Stimulated activated CD4-positive, alpha-beta T cell treated with anti-CD3 and anti-CD28 coated beads, Interleukin-4, amount 100 ng/mL, for 4 hours (primary cell): ENCODE measurements at places on chromosomes 6 and 20.

- peak; percentile 66 for DNase-seq
Measured at GRCh38 chr6:28657769-28658465, 132.2 kb downstream of the GPX5 start.

GRCh38 chr6:22892452-22892851 is 323.1 kb downstream of the HDGFL1 start:
- DNase-seq, result no peak

GRCh38 chr6:163319609-163320366 is 94.7 kb upstream of the QKI start:
- DNase-seq, result no peak

- DNase-seq, result no peak
Measured at GRCh38 chr6:72733045-72733444, 111.2 kb downstream of the KCNQ5 start.

GRCh38 chr6:96925290-96925687 is 761 bp downstream of the KLHL32 start:
- no peak for DNase-seq

- DNase-seq, result no peak
Measured at GRCh38 chr6:139926711-139927110, 552.3 kb upstream of the CITED2 start.
